ENCODE measurements at places on chromosomes 16 and 17.

GRCh38 chr17:13865650-13866049 is 203.7 kb upstream of the COX10 start:
- DNase-seq, result no peak

DNA sequence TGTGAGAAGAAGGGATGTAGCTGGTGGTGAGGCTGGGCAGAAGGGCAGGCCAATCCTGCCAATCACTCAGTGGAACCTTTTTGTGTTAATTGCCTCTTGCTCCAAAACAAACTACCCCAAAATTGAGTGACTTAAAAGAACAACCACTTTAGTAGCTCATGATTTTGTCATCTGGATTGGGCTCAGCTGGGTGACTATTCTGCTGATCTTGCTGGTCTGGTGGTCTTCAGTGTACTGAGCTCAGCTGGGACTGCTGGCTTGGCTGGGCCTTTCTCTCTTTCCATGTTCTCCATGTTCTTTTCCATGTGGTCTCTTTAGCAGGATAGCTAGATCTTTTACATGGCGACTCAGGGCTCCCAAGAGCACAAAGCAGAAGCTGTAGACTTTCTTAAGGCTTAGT is 37.7 kb upstream of the SDK2 start:
- DNase-seq, result no peak

GRCh38 chr17:64164596-64165285 is 34.8 kb upstream of the ERN1 start:
- no peak for DNase-seq

GRCh38 chr16:8630255-8630953 is 8.9 kb downstream of the METTL22 start:
- DNase-seq, result no peak

GRCh38 chr17:35612924-35613521 is 25.9 kb downstream of the AP2B1 start:
- peak; percentile 48 for DNase-seq

- peak; percentile 60 for DNase-seq
Observed at GRCh38 chr17:81513753-81514488, 1.3 kb upstream of the ACTG1 start.

GRCh38 chr17:57675427-57676387 is 69.4 kb downstream of the CCDC182 start:
- DNase-seq, result no peak
